HAP-1 (cell line): ENCODE measurements at places on chromosomes 7 and 10.

DNA sequence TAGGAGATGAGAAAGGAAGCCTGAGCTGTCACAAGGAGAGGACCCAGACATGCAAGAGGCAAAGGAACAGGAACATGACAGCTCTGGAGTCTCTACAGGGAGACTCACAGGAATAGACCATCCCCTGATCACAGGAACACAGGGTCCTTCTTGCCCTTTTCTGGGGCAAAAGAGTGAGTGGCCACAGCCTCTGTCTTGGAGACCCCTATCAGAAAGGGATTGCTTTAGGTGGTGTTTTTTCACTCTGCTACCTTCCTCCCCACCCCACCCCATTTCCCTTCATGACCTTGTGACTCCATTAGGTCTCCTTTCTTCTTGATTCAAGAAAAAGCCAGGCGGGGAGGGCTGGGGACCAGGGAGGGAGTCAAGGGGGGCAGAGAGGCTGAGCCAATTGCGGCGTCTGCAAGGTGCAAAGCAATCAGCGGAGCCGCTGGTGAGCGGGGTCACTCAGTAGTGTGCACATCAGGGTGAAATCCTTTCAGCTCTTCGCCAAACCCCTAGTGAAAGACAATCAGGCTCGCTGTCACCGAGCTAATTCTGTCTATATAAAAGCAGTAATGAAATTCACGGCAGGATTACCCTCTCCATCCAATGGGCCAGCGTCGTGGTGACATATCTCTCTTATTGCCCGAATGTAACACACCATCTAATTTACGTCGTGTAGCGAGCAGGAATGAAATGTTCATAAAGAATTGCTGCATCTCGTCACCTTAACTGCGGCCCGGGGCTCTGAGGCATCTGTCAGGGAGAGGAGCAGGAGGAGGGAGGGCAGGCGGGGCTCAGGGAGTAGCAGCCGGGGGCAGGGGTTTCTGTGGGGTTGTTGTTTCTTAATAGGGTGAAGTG, 31.5 kb upstream of the BTRC start:
- DNase-seq = no peak

DNA sequence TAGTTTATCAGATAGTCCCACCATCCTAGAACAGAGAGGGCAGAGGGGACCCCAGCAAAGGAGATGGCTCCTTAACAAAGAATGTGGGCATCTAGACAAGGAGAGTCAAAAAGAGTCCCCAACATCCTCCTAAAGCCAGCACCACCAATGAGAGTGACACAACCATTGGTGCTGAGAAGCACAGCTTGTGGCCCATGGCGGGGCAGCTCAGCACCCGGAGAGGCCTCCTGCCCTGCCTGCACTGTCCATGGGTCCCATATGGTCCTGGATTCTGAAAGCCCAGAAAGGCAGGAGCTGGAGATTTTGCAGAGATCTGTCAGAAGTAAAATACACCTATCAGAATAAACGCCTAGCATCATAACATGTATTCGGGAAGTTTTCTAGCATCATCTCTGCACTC, 311.8 kb upstream of the ZNF32 start:
- no peak for DNase-seq

- peak; percentile 50 for DNase-seq
These were observed 255.7 kb upstream of the MKLN1 start for GRCh38 chr7:131071786-131072504.

- no peak for DNase-seq
These were observed 4.6 kb upstream of the MYH16 start for GRCh38 chr7:99267841-99268576.
